ENCODE measurements at places on chromosomes 3 and 15.

DNA sequence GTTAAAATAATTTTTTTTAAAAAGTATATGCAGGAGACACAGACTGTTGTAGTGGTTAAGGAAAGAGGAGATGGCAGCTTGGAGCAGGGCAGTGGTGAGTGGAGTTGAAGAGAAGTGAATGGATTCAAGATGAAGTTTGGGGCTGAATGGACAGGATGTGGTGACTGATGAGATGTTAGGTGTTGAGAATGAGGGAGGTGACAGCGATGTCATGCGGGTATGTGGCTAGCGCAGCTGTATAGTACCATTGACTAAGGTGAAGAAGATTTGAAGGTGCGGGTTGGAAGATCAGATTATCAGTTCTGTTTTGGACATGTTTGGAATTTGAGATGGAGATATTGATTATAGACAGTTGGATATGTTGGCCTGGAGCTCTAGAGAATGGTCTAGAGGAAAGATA lies 20.1 kb downstream of the FBXO22 start:
- DNase-seq, result no peak

DNA sequence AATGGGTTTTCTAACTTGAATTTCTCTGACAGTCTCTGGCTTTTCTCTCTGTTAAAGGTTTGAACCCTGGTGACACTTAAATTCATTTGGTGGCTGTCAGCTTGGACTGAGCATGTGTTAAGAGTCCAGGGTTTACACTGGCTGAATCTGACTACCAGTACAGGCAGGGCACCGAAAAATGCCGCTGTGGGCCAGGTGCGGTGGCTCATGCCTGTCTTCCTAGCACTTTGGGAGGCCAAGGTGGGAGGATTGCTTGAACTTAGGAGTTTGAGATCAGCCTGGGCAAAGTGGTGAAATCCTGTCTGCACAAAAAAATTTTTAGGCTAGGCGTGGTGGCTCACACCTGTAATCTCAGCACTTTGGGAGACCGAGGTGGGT lies 1.8 kb downstream of the MANF start:
- no peak for DNase-seq

DNA sequence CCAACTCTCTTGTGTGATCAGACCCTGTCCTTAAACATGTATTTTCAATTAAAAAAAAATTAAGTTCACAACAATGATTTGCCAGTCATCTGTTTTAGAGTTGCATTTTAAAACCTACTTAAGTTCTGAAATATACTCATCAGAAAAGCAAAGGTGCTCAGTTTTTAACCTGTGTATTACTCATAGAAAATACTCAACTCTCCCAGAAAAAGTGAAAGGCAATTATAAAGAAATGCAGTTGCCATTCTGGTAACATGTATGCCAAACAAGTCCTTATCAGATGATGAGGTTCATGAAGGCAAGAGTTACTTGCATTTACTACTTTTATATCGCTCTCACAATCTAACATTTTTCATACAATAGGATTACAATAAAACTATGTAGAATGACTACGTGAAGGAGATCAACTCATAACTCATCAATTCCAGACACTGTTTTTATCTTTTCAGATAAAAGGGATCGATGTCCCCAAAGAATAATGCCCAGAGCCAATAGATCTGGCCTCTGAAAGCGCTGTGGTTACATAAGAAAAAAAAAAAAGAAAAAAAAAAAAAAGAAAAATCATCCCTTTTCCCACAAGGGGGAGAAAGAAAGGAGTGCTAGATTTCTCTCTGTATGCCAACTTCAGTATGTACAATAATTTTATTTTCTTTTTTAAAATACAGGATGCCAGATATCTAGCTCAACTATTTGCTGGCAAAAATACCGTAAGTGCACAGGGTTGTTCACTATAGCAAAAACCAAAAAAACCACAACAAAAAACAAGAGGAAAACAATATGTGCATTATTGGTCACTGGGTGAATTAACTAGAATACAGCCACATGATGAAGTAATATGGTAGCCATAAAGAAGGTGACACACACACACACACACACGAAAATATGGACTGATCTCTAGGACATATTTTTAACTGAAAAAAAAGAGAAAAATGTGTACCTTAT lies 137.4 kb downstream of the NR1I2 start:
- DNase-seq, result no peak

- no peak for DNase-seq
Observed at GRCh38 chr3:133896002-133896761, 500 bp upstream of the RAB6B start.

DNA sequence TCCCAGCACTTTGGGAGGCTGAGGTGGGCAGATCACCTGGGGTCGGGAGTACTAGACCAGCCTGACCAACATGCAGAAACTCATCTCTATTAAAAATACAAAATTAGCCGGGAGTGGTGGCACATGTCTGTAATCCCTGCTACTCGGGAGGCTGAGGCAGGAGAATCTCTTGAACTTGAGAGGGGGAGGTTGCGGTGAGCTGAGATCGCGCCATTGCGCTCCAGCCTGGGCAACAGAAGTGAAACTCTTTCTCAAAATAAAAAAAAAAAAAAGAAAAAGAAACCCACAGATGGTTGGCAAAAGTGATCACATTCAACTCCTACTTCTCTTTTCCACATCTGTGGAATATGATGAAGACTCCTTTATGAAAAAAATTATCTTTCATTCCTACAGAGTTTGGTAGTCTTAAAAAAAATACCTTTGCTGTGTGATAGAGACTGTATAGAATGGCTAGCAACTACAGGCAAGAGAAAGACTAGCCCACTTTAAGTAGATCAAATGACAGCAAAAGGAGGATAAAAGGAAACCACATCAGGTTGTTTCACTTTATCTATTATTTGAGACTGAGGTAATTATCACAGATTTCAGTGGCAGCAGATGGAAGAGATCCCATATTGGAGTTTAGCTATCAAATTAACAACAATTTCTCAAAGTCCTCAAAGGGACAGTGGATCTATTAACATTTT lies 172.9 kb upstream of the TSPAN3 start:
- no peak for DNase-seq

DNA sequence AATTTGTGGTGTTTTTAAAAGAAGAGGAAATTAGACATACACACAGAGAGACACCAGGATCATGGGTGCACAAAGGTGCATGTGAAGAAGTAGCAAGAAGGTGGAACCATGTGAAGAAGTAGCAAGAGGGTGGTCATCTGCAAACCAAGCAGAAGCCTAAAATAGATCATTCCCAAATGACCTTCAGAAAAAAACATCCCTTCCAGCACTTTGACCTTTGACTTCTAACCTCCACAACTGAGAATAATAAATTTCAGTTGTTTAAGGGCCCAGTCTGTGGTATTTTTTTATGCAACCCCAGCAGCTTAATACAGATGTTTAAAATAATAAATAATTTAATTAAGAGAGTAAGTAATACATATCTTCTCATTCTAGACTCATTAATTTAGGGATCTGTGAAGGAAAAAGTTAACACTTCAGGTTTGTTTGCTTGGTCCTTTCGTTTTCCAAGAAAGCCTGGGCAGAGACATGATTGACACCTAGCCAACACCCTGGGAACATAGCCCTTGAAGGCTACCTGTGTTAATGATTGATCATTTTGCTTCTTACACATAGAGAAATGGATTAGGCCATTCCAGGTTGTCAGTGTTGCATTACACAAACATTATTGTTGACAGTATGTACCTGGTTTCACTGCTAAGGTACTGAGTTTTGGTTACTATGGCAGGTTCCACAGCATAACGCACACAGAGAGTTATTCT lies 1331.2 kb upstream of the GBE1 start:
- no peak for DNase-seq

DNA sequence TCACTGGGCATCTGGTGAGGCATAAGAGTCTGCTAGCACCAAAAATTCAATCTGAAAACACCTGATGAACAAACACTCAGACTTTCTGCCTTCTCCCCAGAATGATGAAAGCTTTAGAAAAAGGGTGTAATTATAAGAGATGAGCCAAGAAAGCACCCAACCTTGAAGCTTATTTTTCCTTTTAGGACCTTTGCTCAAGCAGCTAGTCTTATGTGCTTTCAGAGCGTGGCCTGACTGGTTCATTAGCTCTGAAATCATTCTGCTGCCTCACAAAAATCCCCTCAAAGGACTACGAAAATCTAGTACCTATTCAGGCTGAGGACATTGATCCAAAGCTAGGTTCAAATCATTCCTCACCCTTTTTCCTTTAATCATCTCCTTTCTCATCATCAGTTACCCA lies 662.3 kb downstream of the MAGI1 start:
- no peak for DNase-seq

All from activated B cell treated with CpG ODN at 0.5 μM for 24 hours (primary cell).